A549 treated with DMSO at 1 μM for 4 hours (cell line): ENCODE measurements at places on chromosomes 16 and 17. TPM values are rescaled to one million over a fixed set of nuclear protein-coding genes. Genes with fewer than 3 reads are reported as not detected.

NEUROD2 gene
- not detected in 5 replicates for total RNA-seq

PIEZO1 gene
- 104 to 153 TPM (median 134 TPM) in 5 replicates for total RNA-seq

SCIMP gene
- not detected in 5 replicates for total RNA-seq

DHRS7C gene
- not detected in 5 replicates for total RNA-seq

INPP5K gene
- 23.1 to 26.6 TPM (median 25.3 TPM) in 5 replicates for total RNA-seq

GPR179 gene
- 0.02 to 0.07 TPM (median 0.05 TPM) in 5 replicates for total RNA-seq

MYL4 gene
- total RNA-seq = 0.16 to 0.32 TPM (median 0.18 TPM) in 4 of 5 replicates, not detected in the other

SLC7A6 gene
- 35.2 to 38.2 TPM (median 36.1 TPM) in 5 replicates for total RNA-seq

FAM171A2 gene
- 2.6 to 4.8 TPM (median 3.8 TPM) in 5 replicates for total RNA-seq

P2RX1 gene
- 0.03 TPM in 2 of 5 replicates, not detected in the others for total RNA-seq

IL17C gene
- not detected in 5 replicates for total RNA-seq

ARHGAP23 gene
- total RNA-seq = 41.6 to 50.0 TPM (median 47.2 TPM) in 5 replicates

DBNDD1 gene
- total RNA-seq = 45.5 to 61.2 TPM (median 53.1 TPM) in 5 replicates

TPSB2 gene
- not detected in 5 replicates for total RNA-seq

RUNDC3A gene
- 0.18 to 0.71 TPM (median 0.69 TPM) in 5 replicates for total RNA-seq

EXOC3L1 gene
- 0.03 to 0.14 TPM (median 0.05 TPM) in 4 of 5 replicates, not detected in the other for total RNA-seq

ZFP3 gene
- total RNA-seq = 0.89 to 1.2 TPM (median 1.0 TPM) in 5 replicates

MYO19 gene
- 60.8 to 66.2 TPM (median 63.0 TPM) in 5 replicates for total RNA-seq

KLHDC4 gene
- total RNA-seq = 36.2 to 42.7 TPM (median 39.6 TPM) in 5 replicates

HCRT gene
- 0.32 TPM in 1 of 5 replicates, not detected in the others for total RNA-seq

GPR139 gene
- total RNA-seq = not detected in 5 replicates

PERCC1 gene
- not detected in 5 replicates for total RNA-seq

CUEDC1 gene
- total RNA-seq = 45.3 to 55.1 TPM (median 53.7 TPM) in 5 replicates

SHISA9 gene
- 0.06 to 0.11 TPM (median 0.07 TPM) in 4 of 5 replicates, not detected in the other for total RNA-seq

UTS2R gene
- not detected in 5 replicates for total RNA-seq

SPATA32 gene
- 0.11 to 0.25 TPM (median 0.22 TPM) in 5 replicates for total RNA-seq

DOC2A gene
- 1.5 to 3.0 TPM (median 2.6 TPM) in 5 replicates for total RNA-seq
